ENCODE measurements at places on chromosomes 1 and 21. TPM values are rescaled to one million over a fixed set of nuclear protein-coding genes. Genes with fewer than 3 reads are reported as not detected.
A peak's percentile ranks its signal among the peaks of the same experiment; 100 is the strongest.

DNA sequence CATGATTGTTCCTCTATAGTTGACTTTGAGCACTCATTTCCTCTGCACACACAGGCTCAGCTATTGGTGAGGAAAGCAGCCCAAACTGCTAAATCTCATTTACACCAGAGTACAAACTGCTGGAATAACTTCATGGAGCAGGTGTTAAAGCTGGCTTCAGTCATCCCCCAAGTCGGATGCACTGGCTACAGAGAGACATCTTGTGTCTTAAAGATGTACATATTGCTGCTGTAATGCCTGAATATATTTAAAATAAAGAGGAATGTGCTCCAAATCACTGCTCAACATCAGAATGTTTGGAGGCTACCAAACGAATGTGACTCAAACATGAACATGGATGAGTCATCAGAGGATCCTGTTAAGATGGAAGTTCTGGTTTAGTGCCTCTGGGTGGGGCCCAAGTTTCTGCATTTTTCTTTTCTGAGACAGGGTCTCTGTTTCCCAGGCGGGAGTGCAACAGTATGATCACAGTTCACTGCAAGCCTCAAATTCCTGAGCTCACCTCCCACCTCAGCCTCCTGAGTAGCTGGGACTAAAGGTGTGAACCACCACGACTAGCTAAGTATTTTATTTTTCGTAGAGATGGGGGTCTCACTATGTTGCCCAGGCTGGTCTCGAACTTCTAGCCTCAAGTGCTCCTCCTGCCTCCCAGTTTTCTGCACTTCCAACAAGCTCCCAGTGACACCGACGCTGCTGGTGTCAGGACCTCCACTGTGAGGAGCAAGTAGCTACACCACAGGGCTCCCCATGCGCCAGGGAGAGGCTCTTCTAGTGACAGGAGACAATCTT lies 79.0 kb upstream of the KRTAP19-8 start:
- H3K27me3 ChIP-seq: no peaks in the 10 kb centered on the region
- no peak overlapping the region for H3K4me3 ChIP-seq
- DNase-seq: no peak
- H3K4me1 ChIP-seq: no peaks in the 10 kb centered on the region
- H3K36me3 ChIP-seq: peaks cover 3% of the 10 kb centered on the region

DNA sequence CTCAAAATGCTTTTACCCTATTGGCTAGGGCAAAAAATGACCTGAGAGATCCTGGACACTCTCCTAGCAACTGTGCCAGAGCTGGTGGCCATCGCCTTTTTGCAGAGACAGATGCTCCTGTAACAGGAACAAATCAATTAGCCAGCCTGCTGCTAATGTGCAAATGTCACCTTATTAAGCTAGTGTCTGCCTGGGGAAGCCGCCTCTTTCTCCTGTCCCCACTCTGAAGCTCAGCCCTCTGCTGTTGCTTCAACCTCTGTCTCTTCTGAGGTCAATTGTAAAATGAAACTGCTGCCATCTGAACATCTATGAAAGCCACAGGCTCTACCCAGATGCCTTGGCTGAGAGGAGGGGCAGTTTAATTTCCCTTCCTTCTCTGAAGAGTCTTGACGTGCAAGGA lies 85.5 kb upstream of the CACNA1E start:
- peaks cover 6% of the 10 kb centered on the region for H3K27me3 ChIP-seq
- no peak overlapping the region for H3K4me3 ChIP-seq
- no peak overlapping the region for H3K27ac ChIP-seq
- DNase-seq: no peak
- no peaks in the 10 kb centered on the region for H3K4me1 ChIP-seq

DNA sequence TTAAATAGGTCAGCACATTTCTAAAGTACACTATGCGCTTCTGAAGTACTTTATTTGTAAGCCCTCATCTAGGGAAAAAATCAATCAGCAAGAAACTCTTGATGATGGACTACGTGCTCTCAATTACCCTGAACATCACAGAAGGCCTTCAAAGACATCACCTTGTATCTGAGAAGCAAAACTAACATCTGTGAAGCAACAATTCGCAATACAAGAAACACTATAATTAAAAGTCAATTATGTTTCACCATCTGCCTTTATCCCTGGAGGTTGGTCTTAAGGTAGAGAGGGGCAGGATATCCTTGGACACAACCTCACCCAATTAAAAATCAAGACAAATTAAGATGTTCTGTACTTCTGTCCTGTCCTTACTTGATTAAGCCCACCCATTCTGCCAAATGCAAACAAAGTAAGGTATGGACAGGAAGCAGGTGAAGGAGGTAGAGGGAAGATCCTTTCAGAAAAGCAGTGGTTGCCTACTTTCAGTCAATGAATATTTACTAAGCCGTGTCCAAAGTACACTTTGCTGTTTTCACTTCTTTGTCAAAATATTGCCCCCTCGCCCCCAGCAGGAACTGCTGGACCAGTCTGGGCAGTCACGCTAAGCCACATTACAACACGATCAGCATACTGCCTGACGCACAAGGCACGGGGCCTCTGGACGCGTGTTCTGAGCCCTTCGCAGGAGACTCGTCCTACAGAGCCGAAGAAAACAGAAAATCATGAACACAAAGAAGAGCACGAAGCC lies 887 bp downstream of the SLC19A2 start:
- peak overlapping the region; percentile 84 for H3K4me3 ChIP-seq
- H3K27ac ChIP-seq: peak overlapping the region; percentile 91

GRCh38 chr1:12285496-12286143 lies 55.8 kb downstream of the VPS13D start:
- H3K27ac ChIP-seq: no peak overlapping the region
- H3K4me3 ChIP-seq: no peak overlapping the region
- no peak for DNase-seq
- H3K36me3 ChIP-seq: peaks cover 46% of the 10 kb centered on the region
- H3K27me3 ChIP-seq: no peaks in the 10 kb centered on the region

DNA sequence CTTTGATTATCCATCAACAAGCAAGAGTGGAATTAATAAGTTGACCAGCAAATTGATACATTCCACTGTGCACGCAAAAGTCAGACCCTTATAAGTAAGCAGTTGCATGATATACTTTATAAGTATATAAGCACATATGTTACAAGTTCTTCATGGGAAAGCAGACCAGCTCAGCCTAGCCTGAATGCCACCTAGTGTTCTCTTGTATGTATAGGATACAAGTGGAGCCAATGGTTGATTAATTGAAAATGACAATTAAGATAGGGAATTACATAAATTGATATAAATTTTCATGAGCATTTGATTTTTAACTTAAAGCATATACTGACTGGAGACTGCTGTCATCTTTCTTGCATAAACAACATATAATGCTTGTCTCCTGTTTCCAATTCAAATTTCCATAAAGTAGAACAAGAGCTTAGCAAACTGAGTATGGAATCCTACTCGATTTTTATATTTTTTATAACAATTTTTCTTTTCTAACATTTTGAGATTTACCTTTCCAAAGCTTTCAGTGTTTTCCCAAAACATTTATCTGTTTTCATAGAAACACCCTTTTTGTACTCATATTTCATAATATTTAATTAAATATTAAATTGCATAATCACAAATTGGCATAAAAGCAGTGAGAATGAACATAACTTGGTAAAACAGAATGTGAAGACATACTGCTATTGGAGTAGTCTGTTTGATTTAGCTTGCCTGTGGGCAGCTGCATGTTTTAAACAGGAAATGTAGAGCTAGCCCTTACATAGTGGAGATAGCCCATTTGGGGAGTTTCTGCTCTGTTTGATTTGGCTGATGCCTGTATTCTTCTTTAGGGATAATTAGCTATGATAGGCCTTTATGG lies 62.8 kb downstream of the MAGI3 start:
- H3K36me3 ChIP-seq: no peaks in the 10 kb centered on the region
- no peak for DNase-seq
- no peaks in the 10 kb centered on the region for H3K4me1 ChIP-seq
- no peak overlapping the region for H3K27ac ChIP-seq
- no peaks in the 10 kb centered on the region for H3K27me3 ChIP-seq

- no peaks in the 10 kb centered on the region for H3K27me3 ChIP-seq
- no peaks in the 10 kb centered on the region for H3K4me1 ChIP-seq
- no peaks in the 10 kb centered on the region for H3K36me3 ChIP-seq
- H3K4me3 ChIP-seq: no peak overlapping the region
- no peak overlapping the region for H3K27ac ChIP-seq
These were observed 138.8 kb upstream of the HMGB4 start for GRCh38 chr1:33725037-33725436.

The FALEC gene
- total RNA-seq: 1.9 TPM

The SIM2 gene
- total RNA-seq: not detected

The ST6GALNAC3 gene
- 8.1 TPM for total RNA-seq

The LEFTY2 gene
- total RNA-seq: not detected

DNA sequence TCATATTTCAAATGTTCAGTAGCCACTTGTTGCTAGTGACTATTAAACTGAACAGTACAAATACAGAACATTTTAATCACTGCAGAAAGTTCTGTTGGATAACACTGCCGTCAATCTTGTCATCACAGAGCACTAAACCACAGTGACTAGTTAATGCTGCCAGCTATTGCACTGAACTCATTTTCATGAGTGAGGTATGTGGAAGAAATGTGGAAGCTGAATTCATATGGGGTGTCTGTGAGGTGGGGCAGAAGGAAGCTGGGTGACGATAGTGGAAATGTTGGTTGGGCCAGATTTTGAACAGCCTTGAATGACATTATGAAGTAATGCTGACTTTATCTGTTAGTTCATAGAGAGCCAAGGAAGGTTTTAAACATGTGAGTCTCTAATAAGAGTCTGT lies 49.6 kb downstream of the OSBPL9 start:
- no peak overlapping the region for H3K4me3 ChIP-seq
- H3K27ac ChIP-seq: peak overlapping the region; percentile 37
- H3K4me1 ChIP-seq: no peaks in the 10 kb centered on the region
- no peaks in the 10 kb centered on the region for H3K36me3 ChIP-seq

The OSCP1 gene
- 2.2 TPM for total RNA-seq

- peaks cover 4% of the 10 kb centered on the region for H3K4me1 ChIP-seq
- no peak overlapping the region for H3K4me3 ChIP-seq
- no peak for DNase-seq
These were observed 30.1 kb downstream of the EDN2 start for GRCh38 chr1:41454406-41454805.

The AADACL3 gene
- not detected for total RNA-seq

GRCh38 chr1:193539731-193540459 lies 353.5 kb upstream of the B3GALT2 start:
- no peaks in the 10 kb centered on the region for H3K27me3 ChIP-seq
- H3K27ac ChIP-seq: peak overlapping the region; percentile 82
- no peak for DNase-seq

DNA sequence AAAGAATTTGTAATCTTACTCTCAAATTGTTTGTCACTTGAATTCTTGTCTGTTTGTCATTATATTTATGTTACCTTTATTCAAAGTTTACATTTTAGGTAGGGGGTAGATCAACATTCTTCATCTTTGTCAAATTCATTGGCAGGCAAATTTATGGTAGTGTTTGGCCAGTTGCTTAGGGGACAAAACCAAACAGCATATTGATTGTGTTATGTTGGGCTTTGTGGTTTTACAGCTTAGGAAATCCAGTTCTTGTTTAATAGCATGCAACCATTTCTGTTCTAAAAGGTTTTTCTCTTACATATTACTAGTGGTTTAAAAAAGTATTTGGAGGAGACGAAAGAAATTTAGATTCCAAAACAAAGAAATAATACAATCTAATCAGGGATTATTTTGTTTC lies 91.4 kb downstream of the HMCN1 start:
- H3K4me1 ChIP-seq: no peaks in the 10 kb centered on the region
- no peak overlapping the region for H3K27ac ChIP-seq
- H3K4me3 ChIP-seq: no peak overlapping the region

GRCh38 chr1:205262731-205263171 lies 35.0 kb downstream of the TMCC2 start:
- no peak overlapping the region for H3K4me3 ChIP-seq
- H3K27me3 ChIP-seq: no peaks in the 10 kb centered on the region
- no peak for DNase-seq
- peaks cover 51% of the 10 kb centered on the region for H3K4me1 ChIP-seq

The DIO1 gene
- not detected for total RNA-seq

GRCh38 chr1:82371844-82372498 lies 571.2 kb downstream of the ADGRL2 start:
- no peaks in the 10 kb centered on the region for H3K36me3 ChIP-seq
- H3K27ac ChIP-seq: no peak overlapping the region
- H3K4me1 ChIP-seq: no peaks in the 10 kb centered on the region
- DNase-seq: no peak
- H3K27me3 ChIP-seq: no peaks in the 10 kb centered on the region
- H3K4me3 ChIP-seq: no peak overlapping the region

GRCh38 chr1:173181791-173182190 lies 25.3 kb downstream of the TNFSF4 start:
- DNase-seq: no peak
- H3K4me3 ChIP-seq: no peak overlapping the region
- no peaks in the 10 kb centered on the region for H3K27me3 ChIP-seq
- H3K27ac ChIP-seq: no peak overlapping the region
- no peaks in the 10 kb centered on the region for H3K36me3 ChIP-seq

The PTCH2 gene
- 1.2 TPM for total RNA-seq

DNA sequence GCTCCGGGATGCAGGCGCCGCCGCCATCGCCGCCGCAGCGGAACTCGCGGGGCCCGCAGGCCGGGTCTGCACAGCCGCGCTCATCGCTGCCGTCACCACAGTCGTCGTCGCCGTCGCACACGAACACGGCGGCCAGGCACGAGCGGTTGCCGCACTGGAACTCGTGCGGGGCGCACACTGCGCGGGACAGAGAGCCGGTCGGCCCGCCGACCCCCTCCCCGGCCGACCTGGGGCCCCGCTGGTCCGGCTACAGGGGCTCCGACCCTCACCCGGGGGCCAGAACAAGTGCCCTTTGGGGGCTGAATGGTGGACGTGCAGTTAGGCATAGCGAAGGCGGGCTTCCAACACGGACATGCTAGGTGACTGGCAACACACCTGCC lies 38.6 kb upstream of the MAGOH start:
- H3K4me3 ChIP-seq: no peak overlapping the region
- DNase-seq: peak; percentile 66
- H3K4me1 ChIP-seq: peaks cover 5% of the 10 kb centered on the region
- H3K36me3 ChIP-seq: no peaks in the 10 kb centered on the region

The LDLRAD1 gene
- total RNA-seq: not detected

GRCh38 chr21:41559658-41560631 lies 52.0 kb upstream of the TMPRSS2 start:
- no peaks in the 10 kb centered on the region for H3K36me3 ChIP-seq
- no peak overlapping the region for H3K4me3 ChIP-seq
- no peak for DNase-seq
- H3K27me3 ChIP-seq: no peaks in the 10 kb centered on the region
- no peak overlapping the region for H3K27ac ChIP-seq

GRCh38 chr1:100383743-100384405 lies 31.6 kb downstream of the CDC14A start:
- no peak for DNase-seq
- H3K4me1 ChIP-seq: peaks cover 23% of the 10 kb centered on the region
- H3K4me3 ChIP-seq: no peak overlapping the region
- no peaks in the 10 kb centered on the region for H3K27me3 ChIP-seq
- H3K27ac ChIP-seq: peak overlapping the region; percentile 18

- H3K4me3 ChIP-seq: no peak overlapping the region
- H3K27me3 ChIP-seq: no peaks in the 10 kb centered on the region
- H3K27ac ChIP-seq: no peak overlapping the region
- no peaks in the 10 kb centered on the region for H3K4me1 ChIP-seq
These were observed 58.1 kb downstream of the RPAP2 start for GRCh38 chr1:92356956-92357355.
